ENCODE measurements at places on chromosomes 12 and 14.
A peak's percentile ranks its signal among the peaks of the same experiment; 100 is the strongest.

- DNase-seq: no peak
Measured at GRCh38 chr12:94815958-94816357, 165.6 kb upstream of the TMCC3 start.

- no peak for DNase-seq
Measured at GRCh38 chr14:104576970-104577332, 2.6 kb upstream of the C14orf180 start.

DNA sequence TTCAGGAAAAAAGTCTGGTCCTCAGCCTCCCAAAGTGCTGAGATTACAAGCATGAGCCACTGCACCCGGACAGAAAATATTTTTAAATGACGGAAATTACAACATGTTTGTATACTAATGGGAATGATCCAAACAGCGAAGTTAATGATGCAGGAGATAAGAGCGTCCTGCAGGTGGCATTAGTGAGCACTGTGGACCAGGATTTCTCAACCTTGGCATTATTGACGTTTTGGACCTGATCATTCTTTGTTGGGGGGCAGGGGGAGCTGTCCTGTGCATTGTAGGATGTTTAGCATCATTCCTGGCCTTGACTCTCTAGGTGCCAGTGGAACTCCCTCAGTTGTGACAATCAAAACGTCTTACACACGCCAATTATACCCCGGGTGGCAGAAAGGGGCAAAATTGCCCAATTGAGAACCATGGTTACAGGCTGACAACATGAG, 34.1 kb downstream of the SCFD1 start:
- DNase-seq: peak; percentile 32

DNA sequence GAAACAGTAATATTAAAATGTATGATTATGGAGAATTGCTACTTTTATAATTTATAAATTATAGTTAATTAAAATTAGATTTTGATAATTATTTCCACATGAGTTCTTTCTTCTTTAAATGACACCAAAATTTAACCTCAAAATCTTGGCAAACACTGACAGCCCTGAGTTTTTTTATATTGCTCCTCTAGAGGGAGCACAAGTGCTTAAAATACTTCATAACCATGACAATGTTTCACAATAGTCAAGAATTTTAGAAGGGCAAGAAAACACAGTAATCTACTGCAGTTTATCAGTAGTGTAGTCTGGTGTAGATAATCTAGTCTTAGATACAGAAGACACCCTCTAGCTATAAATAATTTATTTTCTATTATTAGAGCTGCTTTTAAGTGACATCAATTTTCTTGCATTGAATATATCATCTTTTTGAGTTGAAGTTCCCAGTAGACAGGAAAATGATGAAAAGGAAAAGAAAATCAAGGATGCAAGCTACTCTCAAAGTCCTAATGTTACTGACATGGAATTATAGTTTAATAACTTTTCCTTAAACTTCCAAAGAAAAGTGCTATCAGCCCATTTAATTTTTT, 14.3 kb upstream of the PTGER2 start:
- DNase-seq: peak; percentile 53

GRCh38 chr14:35551081-35551480, 17.1 kb downstream of the INSM2 start:
- DNase-seq: no peak

GRCh38 chr14:51715742-51716141, 64.0 kb downstream of the FRMD6 start:
- no peak for DNase-seq

- DNase-seq: no peak
Measured at GRCh38 chr14:94343238-94344005, 20.3 kb upstream of the SERPINA6 start.

DNA sequence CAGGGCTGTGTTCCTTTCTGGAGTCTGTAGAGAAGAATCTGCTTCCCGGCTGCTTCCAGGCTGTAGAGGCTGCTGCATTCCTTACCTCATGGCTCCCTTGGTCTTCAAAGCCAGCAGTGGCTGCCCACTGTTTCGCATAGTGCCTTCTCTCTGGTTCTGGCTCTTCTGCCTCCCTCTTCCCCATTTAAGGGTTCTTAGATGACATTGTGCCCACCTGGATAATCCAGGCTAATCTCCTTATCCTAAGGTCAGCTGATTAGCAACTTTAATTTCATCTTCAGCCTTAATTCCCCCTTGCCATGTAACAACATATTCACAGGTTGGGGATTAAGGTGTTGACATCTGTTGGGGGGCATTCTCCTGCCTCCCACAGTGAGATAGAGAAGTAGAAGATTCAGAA, 208.6 kb upstream of the TMTC1 start:
- DNase-seq: no peak

DNA sequence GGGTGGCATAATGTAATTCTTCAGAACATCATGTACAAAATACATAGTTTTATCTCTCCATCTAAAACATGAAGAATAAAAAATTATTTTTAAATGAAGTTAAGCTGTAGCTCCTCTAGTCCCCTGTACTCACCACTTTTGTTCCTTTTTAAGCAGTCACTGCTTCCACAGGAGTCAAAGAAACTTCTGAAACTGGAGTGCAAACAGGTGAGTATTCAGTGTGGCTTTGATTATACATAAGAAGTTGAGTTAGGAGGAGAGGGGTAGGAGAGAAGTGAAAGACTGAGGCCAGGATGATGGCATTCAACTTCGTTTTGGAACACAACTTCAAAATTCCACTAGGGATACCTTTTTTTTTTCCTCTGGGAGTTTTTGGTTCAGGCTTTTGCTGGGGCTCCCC, 131.4 kb upstream of the CNTN1 start:
- DNase-seq: no peak

GRCh38 chr14:22178333-22178839, 410.6 kb downstream of the DAD1 start:
- no peak for DNase-seq

GRCh38 chr12:29743801-29744200, 39.9 kb downstream of the TMTC1 start:
- peak; percentile 68 for DNase-seq

DNA sequence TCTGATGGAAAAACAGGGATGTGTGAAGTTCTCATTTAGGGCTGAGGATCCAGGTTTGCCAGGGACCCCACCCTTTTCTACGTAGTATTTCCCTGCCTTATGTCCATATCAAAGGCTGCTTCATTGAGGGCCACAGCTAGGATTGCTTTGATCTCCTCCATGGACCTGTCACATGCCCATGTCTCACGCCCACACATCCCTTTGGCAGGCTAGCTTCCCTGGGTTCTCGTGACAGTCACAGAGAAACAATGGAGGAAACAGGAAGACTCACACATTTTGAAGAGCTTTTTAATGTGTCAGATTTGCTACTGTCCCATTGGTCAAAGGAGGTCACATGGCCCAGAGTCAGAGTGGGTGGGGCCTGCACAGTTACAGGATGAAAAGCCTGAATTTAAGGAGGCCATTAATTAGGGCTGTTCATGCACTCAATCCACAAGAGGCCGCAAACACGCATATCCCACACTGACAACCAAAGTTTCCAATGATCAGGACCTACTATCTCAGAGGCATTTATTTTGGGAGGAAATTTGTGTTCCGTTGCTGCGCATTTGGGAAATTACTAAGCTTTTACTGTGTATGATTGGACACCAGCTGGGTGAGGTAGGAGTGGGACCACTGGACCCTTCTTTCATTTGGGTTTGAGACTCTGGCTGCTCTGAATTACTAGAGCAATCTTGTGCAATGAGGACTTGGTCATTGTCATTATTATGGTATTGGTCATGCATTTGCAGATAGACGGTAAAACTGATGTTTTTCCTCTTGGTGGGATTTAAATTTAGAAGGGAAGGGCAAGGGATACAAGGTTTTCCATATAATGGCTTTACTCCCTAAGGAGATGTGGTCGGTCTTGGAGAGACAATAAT, 266.2 kb downstream of the KTN1 start:
- peak; percentile 6 for DNase-seq

- DNase-seq: no peak
Measured at GRCh38 chr12:31991815-31992214, 32.6 kb downstream of the RESF1 start.

- no peak for DNase-seq
Measured at GRCh38 chr12:107325075-107325608, 231.8 kb upstream of the CRY1 start.

GRCh38 chr14:21256539-21257393, 12.5 kb downstream of the HNRNPC start:
- DNase-seq: no peak

DNA sequence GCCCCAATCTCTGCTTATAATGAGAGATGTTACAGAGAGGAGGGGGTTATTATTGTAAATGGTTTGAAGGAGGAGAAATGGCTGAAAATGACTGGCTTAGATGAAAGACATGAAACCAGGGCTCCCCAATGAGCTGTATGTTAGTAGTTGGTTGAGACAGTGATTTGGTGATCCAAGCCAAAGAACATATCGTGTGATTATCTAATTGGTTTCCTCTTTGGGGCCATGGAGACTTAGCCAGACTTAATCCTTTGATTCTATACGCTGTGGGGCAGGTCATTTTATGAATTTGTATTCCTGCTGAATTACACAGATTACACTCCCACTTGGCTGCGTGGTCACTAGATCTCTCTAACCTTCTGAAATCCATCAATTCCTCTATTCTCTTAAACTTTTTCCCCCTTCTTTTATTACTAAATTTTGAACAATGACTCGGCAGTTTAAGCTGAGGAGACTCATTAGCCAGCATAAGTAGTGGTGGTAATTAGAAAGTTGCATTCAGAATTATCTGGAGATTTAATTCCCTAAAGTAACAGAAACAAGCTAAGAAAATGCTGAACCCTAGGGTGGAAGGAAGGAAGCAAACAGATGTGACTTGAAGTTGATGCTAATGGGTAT, 5.3 kb downstream of the TTC8 start:
- DNase-seq: no peak

GRCh38 chr12:85147331-85147730, 111.2 kb downstream of the LRRIQ1 start:
- DNase-seq: no peak

DNA sequence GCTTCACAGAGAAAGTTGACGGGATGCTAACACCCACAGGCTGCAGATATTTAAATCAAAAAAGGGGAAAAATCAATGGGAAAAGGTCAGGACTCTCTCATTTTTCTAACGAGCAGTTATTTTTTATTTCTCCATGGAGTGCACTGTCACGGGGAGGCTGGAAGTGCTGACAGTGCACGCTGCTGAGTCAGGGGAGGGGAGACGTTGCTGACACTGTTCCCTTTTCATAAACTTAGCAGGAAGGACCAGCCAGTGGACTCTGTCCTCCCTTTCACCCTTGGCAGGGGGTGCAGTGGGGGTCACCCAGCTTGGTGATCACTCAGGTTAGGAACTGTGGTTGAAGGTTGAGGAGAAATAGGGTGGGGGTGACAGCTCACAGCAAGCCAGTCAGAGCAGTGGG, 65.6 kb upstream of the FUT8 start:
- no peak for DNase-seq

DNA sequence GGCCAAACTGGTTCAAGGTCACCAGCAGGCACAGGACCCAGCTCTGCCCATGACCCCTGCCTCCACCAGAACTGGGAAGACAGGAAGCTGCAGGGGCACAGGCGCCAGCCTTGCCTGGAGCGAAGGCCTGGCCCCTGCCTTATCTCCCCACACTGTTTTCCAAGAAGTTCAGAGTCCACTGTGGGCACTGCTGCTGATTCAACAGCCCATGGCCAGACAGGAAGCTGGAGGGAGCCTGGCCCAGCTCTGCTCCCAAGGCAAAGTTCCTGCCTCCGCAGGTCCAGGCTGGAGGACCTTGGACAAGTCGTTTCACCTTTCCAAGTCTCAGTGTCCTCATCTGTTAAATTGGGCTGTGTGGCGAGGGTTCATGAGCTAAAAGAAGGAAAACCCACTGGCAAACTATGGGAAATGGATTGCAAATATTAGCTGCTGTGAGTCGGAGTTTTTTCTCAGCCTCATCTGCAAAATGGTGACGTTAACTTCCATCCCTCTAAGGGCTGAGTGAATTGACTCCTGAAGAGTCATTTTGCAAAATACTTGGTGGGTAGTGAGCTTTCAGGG, 1.2 kb downstream of the PHETA1 start:
- peak; percentile 15 for DNase-seq

DNA sequence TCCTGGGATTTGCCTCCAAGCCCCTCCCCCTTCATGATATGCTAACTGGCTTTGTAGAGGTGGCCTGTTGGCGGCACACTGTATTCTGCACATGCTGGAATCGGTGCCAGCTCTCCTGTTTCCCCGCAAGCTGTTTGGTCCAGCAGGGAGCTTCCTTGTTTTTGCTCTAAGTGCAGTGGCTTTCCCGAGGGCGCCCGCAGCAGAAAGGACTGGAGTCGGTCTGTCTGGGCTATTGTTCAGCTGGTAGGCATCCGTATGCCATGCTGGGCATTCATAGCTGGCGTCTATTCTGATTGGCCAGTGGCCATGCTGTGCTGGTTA, 88.9 kb upstream of the MED13L start:
- no peak for DNase-seq

DNA sequence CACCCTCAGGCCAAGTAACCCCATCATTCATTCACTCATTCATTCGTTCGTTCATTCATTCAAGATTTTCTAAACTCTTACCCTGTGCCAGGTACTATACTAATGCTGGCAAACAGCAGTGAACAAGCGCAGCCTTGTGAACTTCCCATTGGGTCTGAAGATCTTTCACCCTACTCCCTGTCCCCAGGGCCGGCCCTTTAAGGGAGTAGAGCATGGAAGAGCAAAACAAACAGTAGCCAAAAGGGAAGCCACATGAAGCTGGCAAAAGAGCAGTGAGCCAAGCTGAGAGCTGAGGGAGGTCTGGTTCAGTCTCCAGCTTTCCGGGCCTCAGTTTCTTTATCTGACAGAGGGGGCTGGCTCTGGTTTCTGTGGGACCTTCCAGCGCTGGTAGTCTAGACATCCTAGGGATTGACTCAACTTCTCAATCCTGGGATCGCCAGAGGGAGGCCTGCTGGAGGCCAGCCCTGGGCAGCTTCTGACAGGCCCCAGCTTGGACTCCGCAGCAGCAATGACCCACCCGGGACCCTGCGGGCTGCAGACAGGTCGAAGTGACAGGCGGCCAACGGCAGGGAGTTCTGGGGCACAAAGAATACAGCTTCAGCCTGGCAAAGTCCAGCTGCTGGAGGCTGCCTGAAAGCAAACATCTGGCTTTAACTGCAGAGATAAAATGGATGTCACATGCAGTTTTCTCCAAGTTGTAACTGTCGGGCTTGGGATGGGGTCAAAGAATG, 27.1 kb downstream of the ACTN1 start:
- DNase-seq: no peak

DNA sequence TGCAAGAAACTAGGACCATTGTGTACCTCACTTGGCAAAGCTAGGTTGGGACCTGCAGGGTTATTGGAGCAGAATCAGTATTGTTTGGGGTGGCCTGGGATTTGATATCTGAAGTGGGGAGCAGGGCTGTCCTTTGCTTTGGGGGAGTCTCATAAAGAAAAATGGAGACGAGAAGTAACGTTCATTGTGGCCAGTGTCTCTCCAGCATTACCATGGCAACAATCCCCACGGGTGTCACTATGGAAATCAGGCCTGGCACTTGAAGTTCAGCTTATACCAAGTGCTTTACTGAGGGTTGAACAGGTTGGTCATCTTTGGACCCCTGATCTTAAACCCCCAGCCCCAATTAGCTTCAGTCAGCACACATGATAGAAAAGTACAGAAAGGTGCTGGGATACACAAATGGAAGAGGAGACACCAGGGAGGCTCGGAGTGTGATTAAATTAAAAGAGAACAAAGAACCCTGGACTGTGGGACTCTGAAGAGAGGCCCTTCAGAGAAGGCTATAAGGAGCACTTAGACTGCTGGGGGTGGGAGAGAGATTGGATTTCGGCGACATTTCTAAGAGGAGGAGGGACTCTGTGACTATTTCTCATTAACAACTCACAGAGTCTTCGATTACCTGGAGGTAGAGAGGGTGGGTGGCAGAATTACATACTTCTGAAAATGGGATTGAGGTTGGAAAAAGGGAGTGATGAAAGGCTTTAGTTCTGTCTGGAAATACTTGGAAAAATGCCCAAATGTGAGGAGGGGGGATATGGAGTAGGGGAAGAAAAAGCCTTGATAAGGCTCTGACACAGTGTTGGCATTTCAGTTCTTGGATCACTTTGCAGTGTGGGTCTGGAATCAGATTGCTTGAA, 3.7 kb downstream of the KIF5A start:
- no peak for DNase-seq
